ENCODE measurements at places on chromosomes 2 and 18. TPM values are rescaled to one million over a fixed set of nuclear protein-coding genes. Genes with fewer than 3 reads are reported as not detected.

GRCh38 chr2:68946117-68946516 lies 6.6 kb downstream of the GKN2 start:
- H3K27me3 ChIP-seq = no peaks in the 10 kb centered on the region
- no peak overlapping the region for H3K27ac ChIP-seq
- peaks cover 4% of the 10 kb centered on the region for H3K4me1 ChIP-seq
- no peak overlapping the region for H3K4me3 ChIP-seq
- no peak for DNase-seq

GRCh38 chr2:46032161-46032813 lies 264.9 kb upstream of the EPAS1 start:
- DNase-seq = no peak
- H3K27ac ChIP-seq = no peak overlapping the region
- no peaks in the 10 kb centered on the region for H3K4me1 ChIP-seq
- H3K36me3 ChIP-seq = no peaks in the 10 kb centered on the region
- H3K4me3 ChIP-seq = no peak overlapping the region

DNA sequence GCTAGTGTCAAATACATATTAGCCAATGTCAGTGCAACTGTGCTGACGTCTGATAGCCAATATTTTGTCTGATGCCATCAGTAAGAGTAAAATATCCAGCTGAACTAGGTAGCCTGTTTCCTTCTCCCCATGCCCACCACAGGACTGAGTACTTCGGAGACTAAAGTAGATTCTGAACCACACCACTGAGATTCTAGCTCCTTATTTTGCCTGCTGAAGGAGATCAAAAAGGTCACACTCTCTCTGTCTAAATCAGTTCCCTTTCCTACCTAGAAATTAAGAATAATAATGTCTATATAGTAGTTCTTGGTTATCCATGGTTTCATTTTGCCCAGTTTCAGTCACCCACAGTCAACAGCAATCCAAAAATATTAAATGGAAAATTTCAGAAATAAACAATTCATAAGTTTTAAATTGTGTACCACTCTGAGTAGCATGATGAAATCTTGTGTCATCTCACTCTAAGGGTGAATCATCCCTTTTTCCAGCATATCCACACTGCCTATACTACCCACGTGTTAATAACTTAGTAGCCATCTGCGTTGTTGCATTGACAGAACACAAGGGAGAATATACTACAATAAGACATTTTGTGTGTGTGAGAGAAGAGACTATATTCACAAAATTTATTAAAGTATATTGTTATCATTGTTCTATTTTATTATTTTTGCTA lies 1043.3 kb upstream of the PIK3C3 start:
- H3K27ac ChIP-seq = no peak overlapping the region
- no peak for DNase-seq
- no peaks in the 10 kb centered on the region for H3K27me3 ChIP-seq
- no peak overlapping the region for H3K4me3 ChIP-seq
- H3K4me1 ChIP-seq = no peaks in the 10 kb centered on the region
- no peaks in the 10 kb centered on the region for H3K36me3 ChIP-seq

- H3K27me3 ChIP-seq = no peaks in the 10 kb centered on the region
- H3K4me1 ChIP-seq = peaks cover 17% of the 10 kb centered on the region
- no peak overlapping the region for H3K4me3 ChIP-seq
- H3K36me3 ChIP-seq = no peaks in the 10 kb centered on the region
- H3K27ac ChIP-seq = peak overlapping the region; percentile 76
These were observed 1343.2 kb upstream of the LRRTM1 start for GRCh38 chr2:81647715-81648230.

DNA sequence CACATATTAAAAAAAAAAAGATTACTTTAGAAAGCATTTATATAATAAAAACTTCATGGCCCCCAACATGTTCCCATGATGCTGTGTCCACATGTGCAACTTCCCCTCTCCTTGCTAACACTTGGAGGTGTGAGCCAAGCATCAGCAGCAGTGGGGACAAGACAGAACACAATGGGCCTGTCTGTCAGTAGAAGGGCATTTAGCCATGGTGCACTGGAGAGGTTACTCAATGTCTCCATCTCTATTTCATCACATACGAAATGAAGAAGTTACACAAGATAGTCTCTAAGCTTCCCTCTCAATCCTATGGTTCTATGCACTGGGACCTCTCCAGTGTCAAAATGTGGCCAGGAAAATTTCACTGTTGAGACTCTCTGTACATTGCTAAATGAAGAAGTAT lies 2.5 kb downstream of the VIT start:
- H3K36me3 ChIP-seq = no peaks in the 10 kb centered on the region
- no peaks in the 10 kb centered on the region for H3K27me3 ChIP-seq
- H3K4me3 ChIP-seq = no peak overlapping the region
- no peaks in the 10 kb centered on the region for H3K4me1 ChIP-seq

DNA sequence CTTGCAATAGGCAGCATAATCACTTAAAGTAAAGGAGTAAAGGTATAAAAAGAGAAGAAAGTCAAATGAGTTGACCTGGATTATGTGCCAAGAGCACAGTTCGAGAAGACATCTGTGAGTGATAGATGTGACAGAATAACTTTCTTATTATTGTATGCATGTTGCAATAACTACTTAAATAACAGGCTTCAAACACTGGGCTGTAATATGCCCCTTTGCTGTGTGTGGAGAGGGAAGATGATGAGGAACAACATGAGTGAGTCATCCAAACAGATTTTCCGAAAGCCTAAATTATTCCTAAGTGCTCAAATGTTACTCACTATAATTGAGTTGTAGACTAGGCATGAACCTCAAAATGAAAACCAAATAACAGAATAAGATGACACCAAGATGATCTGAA lies 328.1 kb downstream of the EXOC6B start:
- H3K4me3 ChIP-seq = no peak overlapping the region
- no peaks in the 10 kb centered on the region for H3K27me3 ChIP-seq
- H3K4me1 ChIP-seq = no peaks in the 10 kb centered on the region
- no peak for DNase-seq
- no peaks in the 10 kb centered on the region for H3K36me3 ChIP-seq
- no peak overlapping the region for H3K27ac ChIP-seq

DNA sequence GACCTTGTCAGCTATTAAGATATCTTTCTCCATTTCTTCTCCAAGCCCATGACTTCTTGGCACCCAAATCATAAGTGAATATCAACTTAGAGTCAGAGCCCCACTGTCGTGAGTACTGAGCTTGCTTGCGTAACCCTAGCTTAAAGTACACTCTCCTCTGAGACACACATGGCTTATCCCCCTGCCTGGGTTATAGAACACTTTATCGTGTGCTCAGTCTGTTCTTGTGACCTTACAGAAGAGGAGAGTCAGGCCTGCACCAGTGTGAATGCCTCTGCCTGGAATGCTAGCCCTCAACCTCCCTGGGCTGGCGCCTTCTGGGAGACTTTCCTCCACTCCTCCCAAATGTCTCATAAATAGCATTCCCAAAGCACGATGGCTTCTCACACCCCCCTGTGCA lies 79.3 kb downstream of the CEP192 start:
- H3K27me3 ChIP-seq = no peaks in the 10 kb centered on the region
- no peak overlapping the region for H3K27ac ChIP-seq
- H3K36me3 ChIP-seq = peaks cover 67% of the 10 kb centered on the region
- no peak overlapping the region for H3K4me3 ChIP-seq
- H3K4me1 ChIP-seq = no peaks in the 10 kb centered on the region
- no peak for DNase-seq

GRCh38 chr2:8590938-8591337 lies 90.9 kb upstream of the ID2 start:
- no peaks in the 10 kb centered on the region for H3K36me3 ChIP-seq
- no peaks in the 10 kb centered on the region for H3K27me3 ChIP-seq
- H3K4me1 ChIP-seq = peaks cover 5% of the 10 kb centered on the region
- DNase-seq = no peak

DNA sequence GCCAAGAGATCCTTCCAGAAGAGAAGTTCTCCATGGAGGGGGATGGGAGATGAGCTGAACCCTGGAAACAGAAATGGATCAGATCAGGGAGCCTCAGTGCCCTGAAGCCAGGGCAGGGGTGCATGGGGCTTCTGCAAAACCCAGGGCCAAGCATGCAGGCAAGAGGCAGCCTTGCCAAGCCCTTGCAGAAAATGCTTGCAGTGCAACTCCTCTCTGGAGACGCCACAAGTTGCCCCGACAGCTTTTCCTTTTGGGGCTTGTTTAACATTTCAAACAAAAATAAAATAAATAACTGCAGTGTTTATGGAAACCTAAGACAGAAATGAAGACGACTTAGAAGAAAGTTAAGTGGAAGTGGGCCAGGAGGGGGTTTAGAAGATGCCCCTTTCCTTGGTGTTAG lies 177.5 kb upstream of the TNP1 start:
- no peak overlapping the region for H3K27ac ChIP-seq
- no peak overlapping the region for H3K4me3 ChIP-seq
- no peak for DNase-seq
- no peaks in the 10 kb centered on the region for H3K4me1 ChIP-seq

DNA sequence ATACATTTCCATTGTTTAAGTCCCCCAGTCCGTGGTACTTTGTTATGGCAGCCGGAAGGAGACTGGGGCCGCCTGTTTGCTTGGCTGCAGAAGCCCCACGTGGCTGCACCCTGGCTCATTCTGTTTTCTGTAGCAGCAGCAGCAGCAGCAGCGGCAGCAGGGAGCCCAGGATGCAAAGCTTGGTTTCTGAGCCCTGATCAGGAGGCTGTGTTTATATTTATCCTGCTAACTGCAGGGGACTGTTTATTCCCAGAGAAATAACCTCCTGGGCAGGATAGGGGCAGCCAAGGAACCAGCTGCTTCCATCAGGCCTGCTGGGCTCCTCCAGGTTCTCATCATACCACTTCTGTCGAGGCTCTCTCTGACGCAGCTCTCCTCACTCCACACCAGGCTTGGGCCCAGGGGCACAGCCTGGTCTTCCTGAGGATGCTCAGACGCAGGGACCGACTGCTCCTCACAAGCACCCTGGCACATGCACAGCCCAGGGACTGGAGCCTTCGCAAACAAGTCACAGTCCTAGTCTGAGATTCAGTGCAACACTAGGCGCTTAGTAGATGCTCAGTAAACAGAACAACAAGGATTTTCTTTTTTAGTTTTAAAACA lies 139.0 kb downstream of the MSH2 start:
- no peak overlapping the region for H3K4me3 ChIP-seq
- no peaks in the 10 kb centered on the region for H3K36me3 ChIP-seq
- H3K4me1 ChIP-seq = no peaks in the 10 kb centered on the region
- DNase-seq = no peak
- peaks cover 12% of the 10 kb centered on the region for H3K27me3 ChIP-seq
- H3K27ac ChIP-seq = no peak overlapping the region

DNA sequence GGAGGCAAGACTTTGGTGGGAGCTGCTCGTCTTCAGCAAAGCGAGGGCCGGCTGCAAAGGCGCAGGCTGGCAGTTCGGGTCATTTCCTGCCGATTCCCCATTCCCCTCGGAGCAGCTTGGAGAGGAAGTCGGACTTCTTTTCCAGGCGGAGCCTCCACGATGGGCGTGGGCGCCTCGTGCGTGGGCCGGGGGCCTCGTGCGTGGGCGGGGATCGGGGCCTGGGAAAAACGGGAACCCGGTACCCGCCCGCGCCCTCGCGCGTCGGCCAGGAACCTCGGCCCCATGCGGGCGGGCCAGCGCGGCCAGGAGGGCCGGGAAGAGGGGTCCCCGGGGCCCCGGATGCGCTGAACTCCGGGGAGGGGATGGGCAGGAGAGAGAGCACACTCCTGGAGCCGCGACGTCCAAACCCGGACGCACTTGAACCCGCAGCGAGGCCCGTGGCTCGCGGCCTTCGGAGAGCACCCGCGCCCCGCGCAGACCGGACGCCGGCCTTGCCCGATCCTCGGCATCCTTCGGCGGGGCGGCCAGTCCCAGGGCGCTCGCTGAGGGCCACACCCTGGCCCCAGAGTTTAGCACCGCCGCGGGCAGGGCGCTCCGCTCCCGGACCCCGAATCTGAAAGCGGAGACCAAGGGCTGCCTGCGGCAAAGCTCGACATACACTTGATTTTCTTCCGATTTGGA lies 368.4 kb downstream of the MTX2 start:
- DNase-seq = no peak
- no peaks in the 10 kb centered on the region for H3K27me3 ChIP-seq
- H3K27ac ChIP-seq = no peak overlapping the region
- no peak overlapping the region for H3K4me3 ChIP-seq
- no peaks in the 10 kb centered on the region for H3K36me3 ChIP-seq
- no peaks in the 10 kb centered on the region for H3K4me1 ChIP-seq

- H3K27me3 ChIP-seq = no peaks in the 10 kb centered on the region
- no peak overlapping the region for H3K4me3 ChIP-seq
- no peak for DNase-seq
- no peaks in the 10 kb centered on the region for H3K4me1 ChIP-seq
- H3K27ac ChIP-seq = no peak overlapping the region
These were observed 1.5 kb downstream of the COL5A2 start for GRCh38 chr2:189178054-189178453.

GRCh38 chr2:72602711-72603110 lies 223.1 kb downstream of the EXOC6B start:
- H3K27ac ChIP-seq = no peak overlapping the region
- H3K36me3 ChIP-seq = no peaks in the 10 kb centered on the region
- H3K27me3 ChIP-seq = no peaks in the 10 kb centered on the region
- no peaks in the 10 kb centered on the region for H3K4me1 ChIP-seq
- H3K4me3 ChIP-seq = no peak overlapping the region

- H3K4me1 ChIP-seq = no peaks in the 10 kb centered on the region
- no peaks in the 10 kb centered on the region for H3K27me3 ChIP-seq
- no peak overlapping the region for H3K27ac ChIP-seq
- peaks cover 5% of the 10 kb centered on the region for H3K36me3 ChIP-seq
- no peak for DNase-seq
- no peak overlapping the region for H3K4me3 ChIP-seq
These were observed 31.1 kb downstream of the ACTR3 start for GRCh38 chr2:113920996-113921395.

GRCh38 chr2:232576995-232577394 lies 26.5 kb downstream of the EIF4E2 start:
- no peaks in the 10 kb centered on the region for H3K4me1 ChIP-seq
- H3K36me3 ChIP-seq = no peaks in the 10 kb centered on the region
- no peak for DNase-seq
- no peak overlapping the region for H3K27ac ChIP-seq

- no peak for DNase-seq
- H3K4me1 ChIP-seq = no peaks in the 10 kb centered on the region
- H3K4me3 ChIP-seq = no peak overlapping the region
- no peaks in the 10 kb centered on the region for H3K27me3 ChIP-seq
- H3K36me3 ChIP-seq = no peaks in the 10 kb centered on the region
These were observed 100.0 kb upstream of the TCF4 start for GRCh38 chr18:55688030-55688429.

DNA sequence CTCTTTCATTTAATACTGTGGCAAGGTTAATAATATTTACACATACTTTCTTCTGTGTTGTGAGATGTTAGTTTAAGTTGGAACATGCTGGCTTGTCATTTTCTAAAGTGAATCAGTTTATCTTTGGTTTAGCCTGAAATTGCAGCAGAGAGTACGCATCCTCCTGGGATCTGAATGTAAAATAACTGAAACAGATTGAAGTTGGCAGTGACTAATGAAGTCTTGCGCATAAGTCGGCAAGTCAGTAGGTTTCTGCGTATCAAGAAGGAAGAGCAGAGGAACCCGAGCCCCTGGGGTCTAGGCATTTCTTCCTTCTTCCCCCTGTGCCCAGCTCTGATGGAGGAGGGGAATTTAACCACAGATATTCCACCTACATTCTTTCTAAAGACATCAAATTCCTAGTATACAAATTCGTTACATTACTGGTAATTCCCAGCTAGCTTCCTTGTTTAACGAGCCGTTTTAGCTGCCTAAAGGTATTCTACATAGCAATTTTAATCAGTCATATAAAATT lies 392.1 kb upstream of the RAB12 start:
- no peak for DNase-seq
- H3K4me3 ChIP-seq = no peak overlapping the region
- no peaks in the 10 kb centered on the region for H3K36me3 ChIP-seq
- no peaks in the 10 kb centered on the region for H3K27me3 ChIP-seq

Gene SCN1A
- not detected for total RNA-seq

Gene GNLY
- total RNA-seq = 0.74 TPM

Gene TEX44
- not detected for total RNA-seq

Gene CCDC74B
- 3.2 TPM for total RNA-seq

Gene ANKRD62
- 0.34 TPM for total RNA-seq

Gene LIMS2
- total RNA-seq = 3.7 TPM

Gene CCDC74A
- total RNA-seq = 13.6 TPM
